ENCODE measurements at places on chromosomes 2 and 18.

DNA sequence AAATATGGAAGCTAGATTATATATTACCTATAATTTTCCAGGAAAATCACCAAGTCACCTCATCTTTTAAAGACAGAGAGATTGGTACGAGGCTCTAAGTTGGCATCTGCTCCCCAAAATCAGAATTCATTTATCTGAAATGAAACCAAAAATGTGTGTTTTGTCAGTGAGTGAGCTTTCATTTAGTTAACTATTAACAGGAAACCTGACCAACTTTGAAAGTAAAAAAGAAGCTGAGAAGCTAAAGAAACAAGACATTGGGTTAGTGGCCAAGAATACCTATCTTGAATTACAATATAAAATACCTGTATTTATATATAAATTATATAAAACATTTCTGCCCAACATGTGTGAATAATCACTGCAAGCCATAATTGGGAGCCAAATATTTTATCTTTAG lies 1.9 kb downstream of the MPPE1 start:
- DNase-seq: no peak

DNA sequence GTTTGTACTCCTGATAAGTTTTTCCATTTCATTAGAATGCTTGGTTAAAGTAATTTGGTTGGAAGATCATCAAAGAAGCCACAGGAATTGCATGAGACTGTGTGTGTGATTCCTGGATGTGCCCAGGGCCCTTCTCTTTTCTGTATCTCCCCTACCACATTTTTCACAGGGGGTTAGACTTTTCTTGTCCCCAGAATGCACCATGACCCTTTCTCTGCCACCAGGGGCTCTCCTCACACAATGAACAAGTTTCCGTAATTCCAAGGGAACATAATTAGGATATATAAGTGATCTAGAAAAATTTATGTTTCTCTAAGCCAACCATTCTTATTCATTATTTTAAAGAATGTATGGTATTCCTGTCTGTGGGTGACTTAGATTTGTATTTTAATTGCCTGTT lies 291.8 kb downstream of the NEDD4L start:
- no peak for DNase-seq

- no peak for DNase-seq
Measured at GRCh38 chr18:57584444-57584843, 2.1 kb downstream of the FECH start.

GRCh38 chr2:236887531-236887930 lies 198.2 kb upstream of the COPS8 start:
- DNase-seq: no peak

GRCh38 chr18:69777248-69777647 lies 170.4 kb downstream of the CD226 start:
- DNase-seq: no peak

DNA sequence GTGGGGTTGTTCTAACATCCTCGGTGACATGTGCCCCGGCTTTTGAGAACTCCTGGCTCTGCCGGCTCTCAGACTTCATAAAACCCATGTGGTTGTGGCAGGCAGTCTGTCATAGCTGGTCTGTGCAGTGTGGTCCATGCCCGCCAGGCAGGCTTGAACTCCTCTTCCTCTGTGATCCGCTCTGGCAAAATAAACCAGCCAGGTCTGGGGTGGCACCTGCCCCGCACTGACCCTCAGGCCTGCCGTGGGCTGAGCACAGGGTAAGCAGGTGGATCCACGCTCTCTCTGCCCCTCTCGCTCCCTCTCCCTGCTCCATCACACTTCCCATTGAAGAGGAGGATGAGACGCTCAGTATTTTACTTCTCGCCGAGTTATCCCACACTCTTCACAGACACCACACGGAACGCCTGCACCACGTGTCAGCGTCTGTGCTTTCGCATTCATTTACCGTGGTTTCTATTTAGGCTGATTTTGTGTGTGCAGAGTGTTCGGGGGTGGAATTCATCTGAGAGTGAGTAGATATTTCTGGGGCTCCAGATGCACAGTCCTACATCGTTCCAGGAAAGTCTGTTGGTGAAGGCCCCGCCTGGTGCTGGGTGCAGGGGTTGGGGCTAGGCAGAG lies 56.4 kb downstream of the RTP5 start:
- no peak for DNase-seq

DNA sequence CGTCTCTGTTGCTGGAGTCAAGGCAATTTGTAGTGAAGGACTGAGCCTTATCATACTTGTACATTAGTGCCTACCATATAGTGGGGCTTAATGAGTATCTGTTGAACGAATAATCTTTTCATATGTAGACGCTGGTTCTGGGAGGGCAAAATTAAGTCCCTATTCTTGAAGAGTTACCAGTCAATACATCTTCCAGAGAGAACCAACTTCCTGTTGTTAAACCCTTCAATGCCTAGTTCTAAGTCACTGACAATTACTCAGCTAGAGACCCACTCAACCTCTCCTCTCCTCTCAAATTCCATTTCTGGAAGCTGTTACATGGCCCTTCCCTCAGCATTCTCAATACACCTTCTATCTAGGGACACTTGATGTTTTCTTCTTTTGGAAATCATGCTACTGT lies 1.1 kb upstream of the MOB4 start:
- no peak for DNase-seq

GRCh38 chr2:98465456-98466226 lies 21.0 kb downstream of the INPP4A start:
- DNase-seq: peak; percentile 66

GRCh38 chr2:125227843-125228392 lies 1202.8 kb downstream of the CNTNAP5 start:
- DNase-seq: no peak

DNA sequence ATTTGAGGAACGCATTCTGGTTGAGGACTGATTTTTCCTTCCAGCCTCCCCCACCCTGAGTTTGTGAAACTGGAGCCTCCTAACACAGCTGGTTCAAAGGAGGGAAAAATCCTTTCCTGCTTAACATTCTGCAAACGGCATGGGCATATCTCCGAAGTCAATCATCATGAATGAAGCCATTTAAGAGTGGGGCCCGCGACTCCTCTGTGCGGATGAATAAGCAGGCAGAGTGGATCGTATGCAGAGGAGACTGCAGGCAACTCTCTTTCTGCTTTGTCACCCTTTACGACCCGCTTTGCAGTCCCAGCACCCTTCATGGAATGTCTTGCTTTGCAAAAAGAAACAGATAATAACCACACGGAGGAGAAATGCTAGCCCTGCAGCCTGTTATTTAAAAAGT lies 305.2 kb downstream of the CLIP4 start:
- DNase-seq: no peak

- no peak for DNase-seq
Measured at GRCh38 chr18:2845172-2845571, 1.6 kb upstream of the EMILIN2 start.

- no peak for DNase-seq
Measured at GRCh38 chr2:43937269-43937820, 58.4 kb downstream of the LRPPRC start.

DNA sequence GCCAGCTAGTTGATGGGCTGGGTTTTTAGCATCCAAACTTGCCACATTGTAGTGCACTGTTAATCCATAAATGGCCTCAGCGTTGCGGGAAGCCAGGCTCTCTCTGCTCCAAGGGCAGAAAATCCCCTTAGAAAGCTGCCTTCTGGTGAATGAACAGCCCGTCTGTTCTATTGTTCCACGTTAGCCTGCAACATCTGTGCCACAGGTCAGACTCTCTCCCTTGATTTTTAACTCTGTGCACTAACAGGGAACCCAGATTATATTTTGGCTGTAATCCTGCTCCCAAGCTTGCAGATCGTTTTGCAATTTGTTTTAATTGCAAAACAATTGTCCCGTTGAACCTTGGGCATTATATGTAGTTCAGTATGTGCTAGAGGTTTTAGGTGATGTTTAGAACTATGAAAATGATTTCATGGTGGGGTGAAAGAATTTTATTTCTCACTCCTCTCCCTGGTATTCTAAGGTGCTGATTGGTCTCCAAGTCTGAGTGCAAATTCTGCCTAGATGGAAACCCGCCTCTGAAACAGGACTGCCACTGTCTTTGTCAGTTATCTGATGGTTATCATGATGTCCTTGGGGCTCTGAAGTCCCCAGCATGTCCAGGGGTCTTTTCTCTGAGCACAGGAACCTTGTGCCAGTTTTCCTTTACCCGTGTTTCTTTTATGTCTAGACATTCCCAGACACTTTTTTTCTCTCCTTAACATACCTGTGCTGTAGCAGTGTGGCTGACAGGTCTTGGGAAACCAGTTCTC lies 106.6 kb downstream of the MAP4K4 start:
- no peak for DNase-seq

- DNase-seq: no peak
Measured at GRCh38 chr2:172572981-172573380, 17.1 kb downstream of the PDK1 start.

DNA sequence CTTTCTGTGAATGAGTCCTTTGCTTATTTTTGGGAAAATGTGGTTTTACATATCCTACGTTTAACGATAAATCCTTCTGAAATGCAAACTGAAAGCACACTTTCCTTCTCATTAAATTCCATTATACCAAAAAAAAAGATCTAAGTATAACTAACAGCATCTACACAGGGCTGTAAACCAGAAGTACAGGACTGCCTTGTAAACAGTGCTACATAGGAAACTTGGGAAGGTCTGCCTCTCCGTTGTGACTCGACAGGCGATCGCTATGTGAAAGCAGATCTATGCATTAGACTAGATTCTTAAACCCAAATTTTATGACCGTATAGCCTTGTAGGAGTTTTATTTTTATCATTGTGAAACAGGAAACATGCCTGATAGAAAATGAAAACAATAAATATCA lies 690.5 kb downstream of the ARHGAP15 start:
- no peak for DNase-seq

DNA sequence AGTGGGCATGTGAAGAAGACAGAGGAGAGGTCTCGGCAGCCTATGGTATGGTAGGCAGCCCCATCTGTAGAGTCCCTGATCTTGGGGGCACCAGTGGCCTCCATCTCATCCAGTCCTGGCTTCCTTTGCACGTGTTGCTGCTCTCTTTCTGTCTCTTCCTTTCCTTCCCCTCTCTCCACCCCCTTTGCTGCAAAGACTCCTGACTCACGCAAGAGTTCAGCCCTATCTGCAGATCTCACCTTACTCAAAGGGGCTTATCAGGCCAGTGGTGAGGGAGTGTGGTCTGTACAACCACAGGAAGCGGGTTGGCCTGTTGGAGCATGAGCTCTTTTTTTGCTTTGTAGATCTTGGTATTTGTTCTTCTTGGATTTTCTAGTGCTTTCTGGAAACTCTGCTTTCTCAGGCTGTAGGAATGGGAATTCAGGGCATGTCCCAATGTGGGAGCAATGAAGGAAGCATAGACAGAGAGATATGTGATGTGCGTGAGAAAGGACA lies 14.6 kb upstream of the NT5DC4 start:
- peak; percentile 38 for DNase-seq

GRCh38 chr2:9189901-9190300 lies 16.7 kb upstream of the ASAP2 start:
- DNase-seq: no peak

DNA sequence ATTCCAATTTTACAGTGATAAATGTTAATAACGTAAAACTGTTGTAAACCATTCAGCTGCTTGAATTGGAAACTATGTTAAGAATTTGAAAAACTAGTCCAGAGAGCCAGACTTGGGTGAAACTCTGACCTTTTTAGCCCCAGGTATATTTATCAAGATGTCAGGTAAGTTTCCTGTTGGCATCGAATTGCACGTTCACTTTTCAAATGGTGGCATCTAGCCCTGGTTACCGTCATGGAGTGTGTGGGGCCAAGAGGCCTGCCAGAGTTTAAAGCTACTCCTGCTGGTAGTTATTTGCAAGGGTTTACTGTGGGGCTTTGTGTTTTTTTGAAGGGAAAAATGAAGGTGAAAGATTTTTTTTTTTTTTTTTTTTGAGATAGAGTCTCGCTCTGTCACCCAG lies 109.9 kb downstream of the WDSUB1 start:
- DNase-seq: no peak
